Activated CD4-positive, CD25-positive, alpha-beta regulatory T cell treated with anti-CD3 and anti-CD28 coated beads, Interleukin-2, amount 50 U/mL, for 16 hours (primary cell): ENCODE measurements at places on chromosomes 2 and 18.

DNA sequence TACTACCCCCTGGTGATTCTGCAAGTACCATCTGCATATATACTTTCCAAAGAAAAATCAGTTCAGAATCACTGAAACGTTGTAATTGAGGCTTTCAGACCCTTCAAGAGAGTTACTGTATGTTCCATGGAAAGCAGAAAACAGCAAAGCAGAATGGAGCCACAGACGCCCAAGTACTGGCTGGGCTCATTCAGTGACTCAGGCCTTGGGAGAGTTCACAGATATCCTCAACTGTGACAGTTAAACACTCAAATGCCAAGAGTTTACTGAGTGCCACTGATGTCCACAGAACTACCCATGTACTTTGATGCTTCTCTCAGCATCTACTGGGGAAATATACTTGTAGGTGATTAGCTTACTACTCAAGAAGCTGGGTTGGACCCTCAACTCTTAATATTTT, 303.4 kb downstream of the TCF4 start:
- no peak for DNase-seq

GRCh38 chr2:152127628-152128027, 28.8 kb upstream of the CACNB4 start:
- DNase-seq: no peak

GRCh38 chr2:164275659-164276058, 345.6 kb downstream of the GRB14 start:
- no peak for DNase-seq

DNA sequence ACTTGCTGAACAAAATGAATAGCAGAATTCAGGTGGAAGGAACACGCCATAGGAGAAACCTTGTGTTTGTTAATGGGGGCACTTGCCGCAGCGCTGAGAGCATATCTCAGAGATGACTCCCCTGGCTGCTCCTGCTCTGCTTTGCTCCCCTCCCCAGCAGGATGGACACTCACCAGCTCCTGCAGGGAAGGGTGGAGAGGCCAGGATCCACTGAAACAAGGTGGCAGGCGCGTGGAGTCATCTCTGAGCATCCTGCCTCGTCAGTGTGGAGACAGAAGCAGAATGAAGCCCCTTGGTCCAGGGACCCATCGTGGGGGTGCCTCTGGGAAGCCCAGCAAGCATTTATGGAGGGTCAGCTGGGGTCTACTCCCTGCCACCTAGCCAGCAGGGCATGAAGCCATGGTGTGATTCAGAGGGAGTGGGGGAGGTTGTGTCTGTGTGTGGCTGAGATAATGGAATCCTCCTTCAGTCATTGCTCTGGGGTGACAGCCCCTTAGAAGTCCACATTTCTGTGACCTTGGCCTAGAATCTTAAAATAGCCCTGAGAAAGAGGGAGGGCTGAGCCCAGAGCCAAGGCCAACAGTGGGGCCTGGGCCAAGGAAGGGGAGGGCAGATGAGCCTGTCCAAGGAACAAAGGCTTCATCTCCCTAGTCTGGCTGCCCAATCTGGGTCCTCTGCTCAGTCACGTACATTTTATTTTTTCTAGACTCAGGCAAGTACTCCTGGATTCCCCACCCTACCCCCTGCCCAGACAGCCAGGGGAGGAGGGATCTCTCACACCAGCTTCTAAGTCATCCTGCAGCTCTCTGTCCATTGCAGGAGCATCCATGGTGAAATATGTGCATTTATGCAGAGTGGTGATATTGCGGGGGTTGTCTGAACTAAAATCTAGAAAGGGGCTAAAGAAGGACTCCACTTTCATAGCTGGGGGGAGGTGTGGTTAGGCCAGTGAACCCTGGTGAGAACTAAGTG, 215.4 kb downstream of the ZBTB7C start:
- no peak for DNase-seq

DNA sequence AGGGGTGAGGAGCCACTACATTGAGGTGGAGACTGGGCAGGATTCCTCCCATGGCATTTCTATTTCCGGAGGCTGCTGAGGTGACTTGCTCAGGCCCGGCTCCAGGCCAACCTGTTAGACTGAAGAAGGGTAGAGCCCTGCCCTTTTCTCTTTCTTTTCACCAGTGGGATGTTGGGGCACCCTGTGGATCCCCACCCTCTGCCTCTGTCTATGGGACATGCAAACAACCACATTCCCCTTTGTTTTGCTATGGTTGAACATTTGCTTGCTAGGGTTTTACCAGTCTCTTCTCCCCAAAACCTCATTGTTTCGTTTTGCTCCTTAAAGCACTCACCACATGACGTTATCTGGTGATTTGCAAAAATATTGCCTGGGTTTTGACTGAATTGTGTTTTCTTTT, 183.3 kb downstream of the ARL4C start:
- no peak for DNase-seq

- no peak for DNase-seq
These were observed 31.7 kb downstream of the CLHC1 start for GRCh38 chr2:55200416-55200815.

GRCh38 chr2:204143216-204144014, 206.9 kb downstream of the ICOS start:
- DNase-seq: no peak

- DNase-seq: no peak
These were observed 54.1 kb downstream of the CPO start for GRCh38 chr2:206993396-206993911.

DNA sequence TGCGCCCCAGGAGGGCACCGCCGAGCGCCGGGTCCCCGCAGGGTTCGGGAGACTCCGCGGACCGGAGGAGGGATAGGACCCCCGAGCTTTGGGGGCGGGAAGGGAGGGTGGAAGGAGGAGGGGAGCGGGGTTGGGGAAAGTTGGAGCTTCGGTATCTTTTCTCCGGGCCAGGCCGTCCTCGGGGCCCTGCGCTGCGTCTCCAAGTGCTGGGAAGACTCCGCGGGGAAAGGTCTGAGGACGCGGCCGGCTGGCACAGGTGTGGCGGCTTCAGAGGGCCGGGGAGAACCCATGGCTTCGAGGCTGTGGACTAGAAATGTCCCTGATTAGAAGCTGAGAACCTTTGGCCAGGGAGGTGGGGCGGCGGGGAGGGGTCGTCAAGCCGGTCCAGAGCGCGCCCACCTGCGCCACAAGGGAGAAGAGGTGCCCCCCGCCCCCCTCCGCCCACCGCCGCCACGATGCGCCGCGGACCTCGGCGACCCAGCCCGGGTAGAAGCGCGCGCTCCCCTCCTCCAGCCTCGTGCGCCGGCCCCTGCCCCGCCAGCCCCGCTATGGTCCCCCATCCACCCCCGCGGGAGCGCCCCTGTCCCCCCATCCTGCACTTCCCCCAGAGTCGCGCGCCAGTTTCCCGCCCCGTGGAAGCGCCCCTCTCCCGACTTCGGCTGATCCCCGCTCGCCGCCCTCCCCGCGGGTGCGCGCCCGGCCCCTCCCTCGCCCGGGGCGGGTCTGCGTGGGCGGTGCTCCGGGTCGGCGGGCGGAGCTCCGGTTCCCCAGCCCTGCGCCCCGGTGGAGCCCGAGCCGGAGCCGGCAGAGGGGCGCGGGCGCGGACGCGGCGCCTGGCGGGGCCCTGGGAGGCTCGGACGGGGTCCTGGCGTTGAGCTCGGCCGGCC, at the start of gene SNTG2:
Gene SNTG2, plus strand, starts transcription at position 770 of the 887 bp plus-strand sequence. CDS start 148 bp downstream, outside the sequence.
- no peak for DNase-seq

DNA sequence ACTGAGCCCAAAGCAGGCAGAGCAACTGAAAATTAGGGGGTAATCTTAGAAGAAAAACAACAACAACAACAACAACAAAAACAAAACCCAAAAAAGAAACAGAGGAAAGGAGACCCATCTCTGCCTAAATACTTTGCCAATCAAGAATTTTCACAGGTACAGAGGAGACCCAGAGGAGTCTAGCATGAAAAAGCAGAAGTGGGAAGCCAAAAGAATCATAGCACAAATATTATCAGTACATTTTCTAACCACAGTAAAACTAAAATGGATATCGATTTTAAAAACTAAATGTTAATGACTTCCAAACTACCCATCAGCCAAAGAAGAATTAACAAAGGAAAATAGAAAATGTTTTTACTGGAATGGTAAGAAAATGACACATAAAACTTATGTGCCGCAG, 148.1 kb downstream of the BAZ2B start:
- no peak for DNase-seq

DNA sequence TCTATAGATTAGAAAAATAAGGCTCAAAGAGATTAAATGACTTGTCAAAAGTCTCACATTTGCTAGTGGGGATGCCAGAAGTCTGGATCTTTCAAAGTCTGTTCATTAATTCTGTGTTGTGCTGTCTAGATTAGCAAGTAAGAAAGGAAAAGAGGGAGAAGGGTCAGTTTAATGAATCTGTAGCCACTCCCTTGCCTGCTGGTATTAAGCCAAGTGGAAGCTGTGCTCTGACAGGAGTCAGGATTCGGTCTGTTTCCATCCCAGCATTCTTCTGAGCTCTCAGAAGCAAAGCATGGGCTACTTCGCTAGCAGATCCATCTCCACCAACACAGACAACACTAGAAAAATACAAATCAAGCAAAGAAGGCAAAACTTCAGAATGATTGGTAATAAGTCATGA, 98.5 kb downstream of the CERKL start:
- no peak for DNase-seq
